ENCODE measurements at places on chromosomes 16 and 17.

- peak; percentile 47 for DNase-seq
Observed at GRCh38 chr16:67860589-67861398, 12.1 kb upstream of the EDC4 start.

- DNase-seq, result no peak
Observed at GRCh38 chr17:63232565-63233310, 213.4 kb downstream of the CYB561 start.

DNA sequence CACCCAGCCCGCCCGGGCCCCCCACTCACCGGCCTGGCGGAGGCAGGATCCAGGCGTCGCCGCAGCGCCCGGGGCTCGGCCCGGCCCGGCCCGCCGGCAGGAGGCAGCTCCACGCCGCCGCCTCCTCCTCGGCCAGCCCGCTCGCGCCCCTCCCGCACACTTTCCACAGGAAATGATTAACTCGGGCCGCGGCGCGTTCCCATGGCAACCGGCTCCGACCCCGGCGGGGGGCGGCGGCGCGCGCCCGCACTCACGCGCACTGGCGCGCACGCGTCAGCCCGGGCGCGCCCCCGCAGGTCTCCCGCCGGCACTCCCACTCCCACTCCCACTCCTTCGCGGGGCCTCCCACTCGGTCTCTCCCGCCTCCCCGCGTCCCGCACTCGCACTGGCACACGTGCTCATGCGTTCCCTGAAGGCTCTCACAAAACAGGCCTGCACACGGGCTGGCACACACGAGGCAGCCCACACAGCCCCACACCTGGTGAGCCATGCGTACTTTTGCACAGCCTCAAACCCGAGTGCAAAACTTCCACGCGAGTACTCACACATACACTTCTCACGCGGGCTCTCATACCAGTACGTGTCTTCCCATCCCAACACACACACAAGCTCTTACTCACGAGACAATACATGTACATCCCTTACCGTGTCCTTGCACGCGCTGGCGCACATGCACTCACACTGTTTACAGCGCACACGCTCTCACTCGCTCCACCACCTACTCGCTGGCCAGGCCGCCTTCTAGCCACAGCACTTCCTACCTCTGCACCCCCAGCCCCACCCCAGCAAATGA lies at the start of gene KIFC3:
TSS of gene KIFC3 (minus strand) at position 151 of the 793 bp plus-strand sequence. CDS start 4,248 bp downstream, outside the sequence.
- DNase-seq, result peak; percentile 80

GRCh38 chr17:521183-521525 lies 168.5 kb upstream of the RPH3AL start:
- DNase-seq, result no peak

GRCh38 chr17:43554857-43555256 lies 8.7 kb upstream of the ETV4 start:
- no peak for DNase-seq

DNA sequence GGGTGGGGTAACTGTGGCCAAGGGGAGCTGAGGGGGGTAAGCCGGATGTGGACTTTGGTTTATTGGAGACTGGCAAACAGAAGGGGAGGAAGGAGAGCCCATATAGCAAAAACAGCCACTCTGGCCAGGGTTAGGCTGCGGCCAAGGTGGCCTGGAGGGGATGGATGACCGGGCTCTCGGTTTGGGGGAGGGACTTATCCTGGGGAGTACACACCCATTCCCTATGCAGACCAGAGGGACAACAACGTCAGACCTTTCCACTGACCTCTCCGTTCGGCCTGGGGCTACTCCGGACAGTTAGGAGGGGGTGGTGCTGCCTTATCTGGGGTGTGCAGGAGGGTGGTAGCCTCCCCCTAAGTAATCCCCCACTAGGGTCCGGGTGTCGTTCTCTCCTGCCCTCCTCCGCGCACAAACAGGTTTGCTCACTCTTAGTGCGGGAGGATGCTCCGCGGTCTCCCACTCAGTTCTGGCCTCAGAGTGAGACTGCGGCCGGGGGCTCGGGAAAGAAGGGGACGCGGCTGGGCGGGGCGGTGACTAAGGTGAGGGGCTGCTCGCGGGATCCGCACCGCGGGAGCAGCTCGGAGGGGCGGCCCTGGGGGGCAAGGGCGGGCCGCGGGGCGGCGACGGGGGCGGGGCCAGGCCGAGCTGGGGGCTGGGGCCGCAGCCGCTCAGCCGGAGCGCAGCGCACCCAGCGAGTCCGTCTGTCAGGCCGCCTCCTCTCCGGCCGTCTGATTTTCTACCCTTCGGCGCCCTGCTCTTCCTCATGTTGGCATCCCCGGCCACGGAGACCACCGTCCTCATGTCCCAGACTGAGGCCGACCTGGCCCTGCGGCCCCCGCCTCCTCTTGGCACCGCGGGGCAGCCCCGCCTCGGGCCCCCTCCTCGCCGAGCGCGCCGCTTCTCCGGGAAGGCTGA lies at the start of gene WNK4:
TSS of gene WNK4 (plus strand) at position 675 of the 915 bp plus-strand sequence. CDS start at position 764, 89 bp downstream.
- DNase-seq, result peak; percentile 65

- no peak for DNase-seq
Observed at GRCh38 chr17:15928286-15928785, 16.6 kb upstream of the ADORA2B start.

- DNase-seq, result peak; percentile 16
Observed at GRCh38 chr17:55152236-55152635, 112.5 kb upstream of the HLF start.

- no peak for DNase-seq
Observed at GRCh38 chr16:85379041-85380001, 233.8 kb upstream of the GSE1 start.

GRCh38 chr16:86462334-86463084 lies 47.8 kb upstream of the FOXF1 start:
- no peak for DNase-seq

GRCh38 chr17:44969144-44969780 lies 1.2 kb upstream of the C1QL1 start:
- no peak for DNase-seq

- DNase-seq, result peak; percentile 94
Observed at GRCh38 chr17:7557775-7558543, 591 bp upstream of the TNFSF13 start.

DNA sequence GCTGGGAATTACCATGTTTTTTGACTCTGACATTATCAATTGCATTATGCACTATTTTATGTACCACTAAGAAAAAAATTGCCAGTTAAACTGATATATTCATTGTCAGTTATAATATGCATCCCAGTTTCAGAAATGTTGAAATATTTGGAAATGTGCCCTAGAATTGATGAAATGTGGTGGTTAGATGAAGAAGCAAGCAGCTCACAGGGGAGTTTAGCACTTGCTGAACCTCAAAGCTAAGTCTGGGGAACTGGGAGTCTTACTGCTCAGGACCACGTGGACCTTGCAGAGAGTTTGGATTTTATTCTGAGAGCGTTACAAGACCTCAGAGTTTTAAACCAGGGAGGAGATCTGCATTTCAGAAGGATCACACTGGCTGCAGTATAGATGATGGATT lies 67.9 kb downstream of the TNRC6C start:
- no peak for DNase-seq

GRCh38 chr17:42817866-42818265 lies 6.2 kb downstream of the BECN1 start:
- DNase-seq, result peak; percentile 94

- DNase-seq, result no peak
Observed at GRCh38 chr17:80086081-80086480, 15.3 kb upstream of the GAA start.

GRCh38 chr17:73104450-73104849 lies 12.0 kb upstream of the SLC39A11 start:
- DNase-seq, result no peak

GRCh38 chr16:1710811-1711507 lies 5.0 kb downstream of the MAPK8IP3 start:
- DNase-seq, result no peak

DNA sequence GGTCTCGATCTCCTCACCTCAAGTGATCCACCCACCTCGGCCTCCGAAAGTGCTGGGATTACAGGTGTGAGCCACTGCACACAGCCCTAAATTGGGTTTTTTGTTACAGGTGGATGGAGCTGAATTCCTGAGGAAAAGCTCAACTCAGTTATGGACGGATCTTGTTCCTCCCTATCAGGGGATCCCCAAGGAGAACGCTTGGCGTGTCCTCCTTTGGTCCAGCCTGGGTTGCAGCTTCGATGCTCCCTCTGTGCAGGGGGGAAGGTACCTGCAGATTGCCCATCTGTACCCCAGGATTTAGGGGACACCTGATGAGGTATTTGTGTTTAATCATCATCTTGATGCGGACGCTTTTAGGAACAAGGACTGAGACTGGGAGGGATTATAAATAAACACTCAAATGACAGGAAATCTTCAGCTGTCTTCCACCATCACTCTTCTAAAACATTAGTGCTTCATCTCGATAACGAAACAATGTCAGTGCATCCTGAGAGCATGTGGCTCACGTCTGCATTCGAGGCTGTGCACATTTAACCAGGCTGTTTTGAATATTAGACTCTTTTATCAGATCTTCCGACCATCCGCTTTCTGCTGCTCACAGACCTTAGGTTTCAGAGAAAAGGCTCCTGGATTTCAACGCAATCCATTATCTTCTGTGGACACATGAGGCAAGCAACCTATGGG lies 18.2 kb upstream of the MEIOB start:
- no peak for DNase-seq

- no peak for DNase-seq
Observed at GRCh38 chr17:65797101-65797500, 235.7 kb upstream of the AXIN2 start.

DNA sequence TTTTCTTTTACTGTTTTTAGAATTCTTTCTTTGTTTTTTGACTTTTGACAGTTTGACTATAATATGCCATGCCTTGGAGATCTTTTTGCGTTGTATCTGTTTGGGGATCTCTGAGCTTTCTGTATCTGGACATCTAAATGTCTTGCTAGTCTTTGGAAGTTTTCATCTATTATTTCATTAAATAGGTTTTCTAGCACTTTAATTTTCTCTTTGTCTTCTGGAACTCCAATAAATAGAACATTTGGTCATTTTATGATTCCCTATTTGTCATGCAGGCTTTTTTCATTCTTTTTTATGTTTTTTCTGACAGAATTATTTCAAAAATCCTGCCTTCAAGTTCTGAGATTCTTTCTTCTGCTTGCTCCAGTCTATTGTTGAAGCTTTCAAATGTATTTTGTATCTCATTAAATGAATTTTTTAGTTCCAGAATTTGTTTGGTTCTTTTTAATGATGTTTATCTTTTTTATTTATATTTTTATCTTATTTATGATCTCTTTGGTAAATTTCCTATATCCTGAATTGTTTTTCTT lies 201.4 kb downstream of the CHD9NB start:
- no peak for DNase-seq

DNA sequence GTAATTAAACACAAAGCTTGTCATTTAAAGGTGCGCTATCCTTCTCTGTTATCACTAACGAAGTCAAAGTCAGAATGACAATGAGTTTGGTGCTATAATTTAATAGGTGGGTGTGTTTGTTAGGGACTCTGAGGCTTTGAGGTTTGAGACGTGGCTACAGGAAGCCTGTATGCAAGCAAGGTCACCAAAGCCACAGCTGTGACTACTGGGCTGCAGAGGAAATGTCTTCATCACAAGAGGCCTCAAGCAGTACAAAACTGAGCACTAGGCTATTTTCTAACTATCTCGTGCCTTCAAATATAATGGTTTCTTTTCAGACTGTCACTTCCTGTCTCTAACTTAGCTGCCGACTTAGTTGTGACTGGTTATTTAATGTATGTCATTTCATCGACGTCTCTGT lies 141.2 kb downstream of the AATF start:
- no peak for DNase-seq

- DNase-seq, result no peak
Observed at GRCh38 chr17:28279411-28279810, 39.6 kb upstream of the TMEM97 start.

DNA sequence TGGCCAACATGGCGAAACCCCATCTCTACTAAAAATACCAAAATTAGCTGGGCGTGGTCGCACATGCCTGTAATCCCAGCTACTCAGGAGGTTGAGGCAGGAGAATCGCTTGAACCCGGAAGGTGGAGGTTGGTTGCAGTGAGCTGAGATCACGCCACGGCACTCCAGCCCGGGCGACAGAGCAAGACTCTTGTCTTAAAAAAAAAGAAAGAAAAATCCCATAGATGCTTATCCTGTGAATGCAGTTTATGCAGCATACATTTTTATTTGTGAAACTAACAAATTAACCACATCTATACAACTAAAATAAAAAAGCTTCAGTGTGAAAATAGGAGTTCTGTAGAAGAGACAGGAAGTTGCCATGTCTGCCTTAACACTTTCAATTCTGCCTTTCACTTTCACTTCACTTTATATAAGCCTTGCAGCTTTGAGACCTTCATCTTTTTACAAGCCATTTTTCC lies 7.1 kb downstream of the IGSF6 start:
- peak; percentile 18 for DNase-seq

GRCh38 chr17:74768069-74768762 lies 7.9 kb downstream of the NAT9 start:
- peak; percentile 89 for DNase-seq

DNA sequence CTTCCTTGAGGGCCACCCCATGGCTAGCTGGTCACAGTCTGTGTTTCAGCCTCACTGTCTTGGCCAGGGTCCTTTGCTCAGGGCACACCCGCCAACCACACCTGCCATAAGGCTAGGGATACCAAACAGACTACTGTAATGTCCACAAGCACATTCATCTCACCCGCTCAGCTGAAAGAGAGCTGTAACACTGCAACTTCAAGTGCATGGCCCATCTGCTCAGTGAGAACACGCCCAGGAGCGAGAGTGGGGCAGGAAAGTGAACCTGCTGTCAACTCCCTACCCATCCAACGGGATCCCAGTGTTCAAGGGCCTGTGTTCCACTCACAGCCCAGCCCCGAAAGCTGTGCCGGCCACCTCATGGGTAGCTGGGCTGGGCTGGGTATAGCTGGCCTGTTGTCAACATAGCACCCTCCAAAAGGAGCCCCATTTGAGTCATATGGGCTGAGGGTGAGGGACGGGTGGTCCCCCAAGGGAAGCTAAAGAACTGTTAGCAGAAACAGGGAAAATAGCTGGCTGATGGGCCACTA lies 55.7 kb downstream of the SCNN1B start:
- no peak for DNase-seq

GRCh38 chr17:74526681-74527080 lies 4.6 kb downstream of the CD300LB start:
- no peak for DNase-seq
